NCI-H2107 (cell line): ENCODE measurements at places on chromosomes 5 and 9.

GRCh38 chr9:129401623-129402370, 219.1 kb downstream of the C9orf50 start:
- no peak for DNase-seq

GRCh38 chr5:93589152-93589828, 6.3 kb downstream of the NR2F1 start:
- no peak for DNase-seq

- DNase-seq: no peak
These were observed 20.7 kb upstream of the LIFR start for GRCh38 chr5:38576961-38577684.

GRCh38 chr9:6356441-6356840, 28.3 kb downstream of the TPD52L3 start:
- no peak for DNase-seq

- no peak for DNase-seq
These were observed 142.6 kb upstream of the FST start for GRCh38 chr5:53337827-53338226.
